GM12878 (cell line): ENCODE measurements at places on chromosomes 16 and 17. TPM values are rescaled to one million over a fixed set of nuclear protein-coding genes. Genes with fewer than 3 reads are reported as not detected.

DNA sequence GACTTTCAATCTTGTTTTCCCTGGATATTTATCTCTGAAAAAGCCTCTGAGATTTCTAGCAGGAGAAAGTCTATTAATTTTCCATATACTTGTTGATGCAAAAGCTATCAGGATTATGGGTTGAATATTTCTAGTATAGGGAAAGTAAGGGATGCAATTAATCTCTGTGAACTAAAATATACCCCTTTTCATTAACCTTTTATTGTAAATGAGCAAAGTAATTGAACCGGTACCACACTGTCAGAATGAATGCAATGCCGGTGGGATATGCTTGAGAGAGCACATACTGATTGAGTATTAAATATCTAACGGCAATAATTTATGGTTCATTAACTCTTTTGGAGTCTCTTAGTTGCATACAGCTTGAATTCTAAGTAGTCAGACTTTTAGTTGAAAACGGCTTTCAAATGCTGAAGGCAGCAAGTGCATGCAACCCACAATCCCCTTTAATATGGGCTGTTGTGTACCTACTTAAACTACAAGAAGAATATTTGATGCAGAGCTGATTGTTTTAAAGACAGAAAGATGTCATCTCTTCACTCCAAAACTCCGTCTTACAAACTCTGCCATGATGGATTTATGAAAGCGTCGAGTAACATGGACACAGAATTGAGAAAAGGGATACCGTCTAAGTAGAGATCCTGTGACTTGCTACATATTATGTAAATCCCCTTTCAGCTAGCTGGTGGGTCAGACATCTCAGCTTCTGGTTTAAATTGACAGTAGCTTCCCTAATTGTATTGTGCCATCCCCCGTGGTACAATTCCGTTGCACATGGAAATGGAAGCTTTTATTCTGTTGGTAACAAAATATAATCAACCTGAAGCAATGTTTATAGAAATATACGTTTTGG is 141.3 kb upstream of the CDH8 start:
- H3K27me3 ChIP-seq = no peaks in the 10 kb centered on the region
- no peak overlapping the region for H3K27ac ChIP-seq
- DNase-seq = no peak
- H3K36me3 ChIP-seq = no peaks in the 10 kb centered on the region
- no peak overlapping the region for H3K4me3 ChIP-seq
- H3K4me1 ChIP-seq = no peaks in the 10 kb centered on the region

DNA sequence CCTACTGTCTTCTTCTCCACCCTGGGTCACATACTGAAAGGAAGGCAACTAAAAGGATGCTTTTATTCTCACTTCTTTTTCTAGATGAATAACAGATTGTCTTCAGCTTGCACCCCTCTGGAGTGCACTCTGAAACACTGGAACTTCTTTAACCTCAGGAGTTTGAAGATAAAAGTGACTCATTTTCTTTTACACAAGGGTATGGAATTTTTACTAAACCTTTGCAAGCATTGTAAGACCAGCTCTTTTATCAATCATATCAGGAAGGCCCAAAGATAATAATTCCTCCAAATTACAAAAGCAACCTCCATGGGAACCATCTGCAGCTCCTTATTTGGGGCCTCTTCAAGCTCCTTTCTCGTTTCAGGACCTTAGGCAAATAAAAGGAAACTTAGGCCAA is 193.5 kb upstream of the KIF2B start:
- H3K27ac ChIP-seq = no peak overlapping the region
- no peak for DNase-seq
- no peak overlapping the region for H3K4me3 ChIP-seq
- H3K4me1 ChIP-seq = no peaks in the 10 kb centered on the region

DNA sequence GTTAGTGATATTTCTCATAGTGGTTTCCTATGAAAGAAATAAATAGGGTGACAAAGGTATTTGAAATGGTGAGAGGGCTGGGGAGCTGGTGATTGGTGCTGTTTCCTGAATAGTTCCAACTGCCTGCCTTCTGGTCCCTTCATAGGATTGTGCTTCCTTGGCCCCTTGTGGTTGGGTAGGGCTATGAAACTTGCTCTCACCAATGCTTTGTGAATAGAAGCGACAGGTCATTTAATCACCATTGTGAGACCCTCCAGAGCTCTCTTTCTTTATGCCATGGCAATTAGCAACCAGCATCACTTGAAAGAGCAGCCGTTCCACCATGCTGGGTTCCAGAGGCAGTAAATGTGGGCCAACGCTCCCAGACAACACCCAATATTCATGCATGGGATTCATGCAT is 23.7 kb upstream of the WWOX start:
- no peak overlapping the region for H3K27ac ChIP-seq
- no peaks in the 10 kb centered on the region for H3K4me1 ChIP-seq
- no peak for DNase-seq
- H3K36me3 ChIP-seq = no peaks in the 10 kb centered on the region
- no peak overlapping the region for H3K4me3 ChIP-seq

Gene USP10
- 119 and 122 TPM in 2 replicates for total RNA-seq
